ENCODE measurements at places on chromosomes 11 and 22.

GRCh38 chr11:59401262-59401552 lies 25.0 kb downstream of the OR5A2 start:
- DNase-seq: no peak

DNA sequence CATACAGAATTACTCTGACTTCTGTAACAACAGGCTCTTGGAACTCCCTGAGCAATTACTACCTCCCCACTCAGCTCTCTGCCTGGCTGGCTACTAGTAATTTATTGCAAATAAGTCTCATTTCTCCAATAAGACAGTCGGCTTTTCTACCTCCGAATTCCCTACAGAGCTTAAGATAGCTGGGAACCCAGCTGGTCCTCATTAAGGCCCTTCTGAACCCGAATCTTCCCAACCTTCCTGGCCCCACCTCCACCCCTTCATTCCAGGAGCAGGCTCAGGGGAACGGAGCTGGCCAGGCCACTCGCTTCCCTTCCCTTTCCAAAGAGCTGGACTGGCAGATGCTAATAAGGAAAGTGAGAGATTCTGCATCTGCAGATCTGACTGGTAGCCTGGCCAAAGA lies 21.6 kb downstream of the TMPRSS5 start:
- peak; percentile 39 for DNase-seq

GRCh38 chr11:33257160-33257896 lies at the start of gene HIPK3:
Gene HIPK3 (plus strand): TSS chr11:33257381.
- peak; percentile 88 for DNase-seq

DNA sequence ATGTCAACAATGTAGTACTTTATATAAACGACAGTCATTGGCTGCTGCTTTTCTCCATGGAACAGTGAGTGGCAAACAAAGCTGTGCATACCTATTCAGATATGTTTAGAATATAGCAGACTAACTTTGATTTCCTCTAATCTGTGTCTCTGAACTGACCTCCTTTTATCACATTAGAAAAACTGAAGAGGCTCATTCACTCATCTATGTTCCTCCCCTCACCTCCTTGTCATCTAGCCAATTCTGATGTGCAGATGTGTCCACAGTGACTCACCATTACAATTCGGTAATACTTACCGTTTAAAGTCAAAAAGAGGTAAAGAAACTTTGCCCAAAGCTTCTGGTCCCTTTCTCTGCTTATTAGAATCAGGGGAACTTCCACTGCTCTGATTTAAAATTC lies 51.5 kb upstream of the RPS13 start:
- DNase-seq: peak; percentile 27

DNA sequence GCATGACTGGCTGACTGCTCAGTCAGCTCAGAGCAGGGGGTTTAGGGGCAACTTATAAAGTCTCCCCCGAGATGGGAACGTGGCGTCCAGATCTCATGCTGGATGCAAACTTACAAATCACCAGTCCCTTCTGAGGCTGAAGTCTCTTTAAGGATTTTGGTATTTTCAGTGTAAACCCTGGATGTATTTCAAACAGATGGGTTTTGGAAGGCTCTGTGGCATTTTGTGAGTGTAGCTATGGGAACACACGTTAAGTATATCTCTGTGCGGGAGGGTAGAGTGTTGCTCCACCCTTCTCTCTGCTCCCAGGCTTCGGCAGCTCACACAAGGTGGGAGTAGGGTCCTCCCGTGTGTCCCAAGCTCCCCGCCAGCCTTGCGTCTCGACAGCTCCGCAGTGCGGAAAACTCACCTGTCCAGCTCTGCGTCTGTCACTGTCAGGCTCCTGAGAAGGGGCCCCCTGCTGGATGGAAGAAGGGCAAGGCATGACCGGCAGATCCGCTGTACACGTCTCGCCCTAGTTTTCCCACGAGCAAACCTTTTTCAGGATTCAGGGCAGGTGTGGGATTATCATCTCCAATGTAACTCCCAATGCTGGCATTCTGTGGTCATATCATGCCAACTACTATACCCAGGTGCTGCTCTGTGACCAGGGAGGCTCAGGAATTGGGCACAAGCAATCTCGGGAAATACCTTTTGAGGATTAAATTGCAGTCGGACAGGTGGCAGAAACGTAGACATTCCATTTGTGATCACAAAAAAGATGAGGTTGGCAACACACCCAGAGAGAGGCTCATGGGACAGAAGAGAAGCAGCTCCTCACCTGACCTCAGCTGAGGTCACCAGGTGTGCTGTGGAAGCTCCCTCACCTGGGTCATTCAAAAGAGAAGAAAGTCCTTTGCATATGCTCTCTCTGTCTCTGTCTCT lies 313.9 kb upstream of the B3GAT1 start:
- DNase-seq: no peak

GRCh38 chr22:23357053-23357452 lies 176.7 kb downstream of the BCR start:
- DNase-seq: no peak

DNA sequence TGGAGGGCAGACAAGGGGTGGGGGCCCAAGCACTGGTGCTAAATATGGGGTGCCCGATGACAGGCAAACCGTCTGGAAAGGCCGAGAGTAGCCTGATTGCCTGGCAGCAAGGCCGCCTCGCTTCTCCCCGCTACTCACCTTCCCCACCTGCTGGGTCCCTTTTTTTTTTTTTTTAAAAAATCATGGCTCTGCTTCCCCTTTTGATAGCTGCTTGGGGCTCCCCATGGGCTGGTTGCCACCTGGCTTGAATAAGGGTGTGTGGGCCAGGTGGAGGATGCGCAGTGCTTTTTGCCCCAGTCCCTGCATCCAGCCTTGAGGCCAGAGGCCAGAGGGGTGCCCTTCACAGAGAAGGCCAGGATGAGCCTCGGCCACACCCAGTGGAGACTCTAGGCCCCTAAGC lies 112.0 kb downstream of the ST3GAL4 start:
- DNase-seq: no peak

GRCh38 chr22:37212174-37212906 lies at the start of gene SSTR3:
Gene SSTR3 (minus strand): TSS chr22:37212477. CDS start chr22:37207803, 4,674 bp downstream.
- DNase-seq: no peak

DNA sequence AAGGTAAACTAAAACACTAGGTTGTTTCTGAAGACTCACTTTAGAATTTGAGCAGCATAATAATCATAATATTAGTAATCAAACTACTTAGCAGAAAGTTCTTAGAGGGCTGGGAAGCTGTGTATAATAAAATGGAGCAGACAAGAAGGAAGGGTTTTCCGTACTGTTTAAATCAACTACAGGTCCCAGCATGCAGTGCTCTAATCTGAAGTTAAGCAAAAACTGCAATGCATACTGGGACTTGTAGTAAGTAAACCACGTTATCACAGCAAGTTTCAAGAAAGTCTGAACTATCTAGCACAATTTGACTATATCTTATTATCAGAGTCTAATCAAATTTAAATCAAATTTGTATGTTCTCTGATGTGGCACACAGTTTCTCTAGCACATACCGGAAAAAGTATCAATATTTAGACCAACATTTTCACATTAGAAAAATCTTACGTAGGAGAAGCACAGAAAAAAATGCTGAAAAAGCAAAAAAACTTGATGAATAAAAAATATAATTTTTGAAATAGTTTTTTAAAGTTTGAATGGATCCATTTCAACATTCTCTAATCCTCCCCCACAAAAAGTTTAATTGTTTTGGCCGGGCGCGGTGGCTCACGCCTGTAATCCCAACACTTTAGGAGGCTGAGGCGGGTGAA lies 8.2 kb downstream of the PHF21A start:
- DNase-seq: peak; percentile 56

- DNase-seq: no peak
Observed at GRCh38 chr11:35293699-35294098, 125.7 kb downstream of the SLC1A2 start.

DNA sequence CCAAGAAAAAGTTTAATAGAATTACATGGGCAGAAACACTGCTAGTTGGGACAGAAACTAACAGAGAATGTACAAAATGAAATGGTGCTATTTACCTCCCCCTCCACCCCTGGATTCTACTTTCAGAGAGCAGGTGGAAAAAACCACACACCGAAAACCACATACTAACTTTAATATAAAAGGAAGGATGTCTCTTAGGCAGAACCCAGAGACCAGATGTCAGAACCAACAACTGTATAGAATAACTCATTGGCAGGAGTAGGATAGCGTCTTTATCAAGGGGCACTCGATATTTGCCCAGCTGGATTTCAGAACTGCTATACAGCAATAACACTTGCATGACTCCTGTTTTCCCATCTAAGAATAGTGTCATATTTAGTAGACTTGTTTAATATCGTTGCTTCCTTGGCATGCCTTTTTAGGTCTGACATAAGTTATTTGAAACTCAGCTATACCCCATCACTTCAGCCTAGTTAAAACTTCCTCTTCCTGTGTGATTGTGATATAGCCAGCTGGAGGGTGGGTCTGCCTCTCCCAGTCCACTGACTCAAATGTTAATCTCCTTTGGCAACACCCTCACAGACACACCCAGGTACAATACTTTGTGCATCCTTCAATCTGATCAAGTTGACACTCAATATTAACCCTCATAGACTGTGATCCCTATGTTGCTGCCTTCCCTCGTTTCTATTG lies 1.2 kb downstream of the SLC22A25 start:
- no peak for DNase-seq

DNA sequence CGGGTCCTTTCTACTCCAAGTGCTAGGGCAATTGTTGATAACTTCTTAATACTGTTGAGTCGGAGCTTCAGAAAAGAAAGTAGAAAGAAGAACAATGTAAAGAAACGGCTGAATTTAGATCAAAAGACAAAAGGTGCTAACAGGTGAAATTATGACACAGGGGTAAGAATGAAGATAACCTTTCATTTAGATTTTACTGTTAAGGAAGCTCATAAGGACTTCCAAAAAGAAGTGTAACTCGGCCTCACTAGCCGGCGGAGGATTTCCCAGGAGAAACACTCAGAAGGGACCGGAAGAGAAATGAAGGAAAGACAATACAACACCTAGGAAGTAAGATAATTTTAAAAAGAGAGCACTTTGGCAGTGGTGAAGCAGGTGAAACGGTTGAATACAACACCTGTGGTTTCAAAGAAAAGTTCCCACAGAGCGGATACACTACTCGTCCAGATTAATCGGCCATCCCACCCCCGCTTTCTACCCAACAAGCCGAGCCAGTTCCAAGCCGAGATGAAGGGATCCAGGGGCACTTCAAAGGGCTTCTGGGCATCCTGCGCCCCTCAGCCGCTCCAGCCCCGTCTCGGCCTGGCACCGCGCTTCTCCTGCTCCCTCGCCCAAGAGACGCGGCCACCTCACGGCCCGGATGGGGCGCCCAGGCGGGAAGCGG lies 737 bp downstream of the PPP2R1B start:
- DNase-seq: no peak

GRCh38 chr11:123434262-123434661 lies 4.2 kb downstream of the GRAMD1B start:
- DNase-seq: peak; percentile 56

- peak; percentile 69 for DNase-seq
Observed at GRCh38 chr11:119373921-119374631, 7.4 kb downstream of the USP2 start.

GRCh38 chr11:73137262-73137943 lies 4.7 kb downstream of the FCHSD2 start:
- no peak for DNase-seq

- DNase-seq: no peak
Observed at GRCh38 chr11:9386086-9386485, 1.6 kb downstream of the IPO7 start.

DNA sequence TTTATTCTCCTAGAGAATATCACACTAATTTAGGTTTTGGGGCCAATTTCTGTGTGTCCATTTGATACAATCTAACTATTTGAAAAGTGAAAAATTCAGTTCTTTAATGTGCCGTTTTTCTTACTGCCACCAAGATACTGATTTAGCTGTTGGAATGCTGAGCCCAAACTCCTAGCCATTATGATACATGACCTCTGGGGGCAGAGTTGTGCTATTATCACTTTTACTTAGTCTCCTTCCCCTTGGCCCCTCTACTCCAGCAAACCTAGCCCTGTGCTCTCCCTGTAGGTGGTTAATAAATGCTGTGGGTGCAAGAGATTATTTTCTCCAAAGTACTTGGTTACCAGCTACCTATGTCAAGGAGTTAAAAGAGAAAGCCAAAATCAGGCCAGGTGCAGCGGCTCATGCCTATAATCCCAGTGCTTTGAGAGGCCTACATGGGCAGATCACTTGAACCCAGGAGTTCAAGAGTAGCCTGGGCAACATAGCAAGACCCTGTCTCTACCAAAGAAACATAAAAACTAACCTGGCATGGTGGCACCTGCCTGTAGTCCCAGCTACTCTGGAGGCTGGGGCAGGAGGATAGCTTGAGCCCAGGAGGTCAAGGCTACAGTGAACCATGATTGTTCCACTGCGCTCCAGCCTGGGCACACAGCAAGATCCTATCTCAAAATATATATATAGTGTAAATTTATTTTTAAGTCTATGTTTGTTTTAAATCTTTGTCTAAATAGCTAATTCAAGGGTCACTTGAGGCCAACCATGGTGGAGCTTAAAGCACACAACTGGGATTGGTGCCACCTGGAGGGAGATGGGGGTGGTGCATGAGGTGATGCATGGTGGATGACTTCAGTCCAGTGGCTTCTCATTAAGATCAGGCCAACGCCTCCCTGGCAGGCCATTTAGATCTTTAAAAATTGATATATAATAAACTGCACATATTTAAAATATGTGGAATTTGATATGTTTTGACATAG lies 193.2 kb upstream of the PLET1 start:
- DNase-seq: peak; percentile 25

GRCh38 chr11:119108146-119108856 lies 1.2 kb downstream of the C2CD2L start:
- no peak for DNase-seq

DNA sequence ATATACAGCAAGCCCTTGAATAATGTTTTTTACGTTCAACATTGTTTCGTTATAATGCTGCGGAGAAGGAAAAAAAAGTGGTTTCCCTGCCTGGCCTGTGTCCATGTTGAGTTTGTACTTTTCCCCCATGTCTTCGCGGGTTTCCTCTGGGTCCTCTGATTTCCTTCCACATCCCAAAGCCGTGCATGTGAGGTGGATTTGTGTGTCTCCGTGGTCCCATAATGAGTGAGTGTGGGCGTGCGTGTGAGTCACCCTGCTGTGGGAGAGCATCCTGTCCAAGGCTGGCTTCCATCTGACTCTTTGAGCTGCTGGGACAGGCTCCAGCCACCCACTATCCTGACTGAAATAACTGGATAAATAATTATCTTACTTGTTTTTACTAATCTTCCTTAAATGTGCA lies 29.6 kb upstream of the SNX19 start:
- DNase-seq: peak; percentile 77

GRCh38 chr11:93560199-93560932 lies 17.2 kb upstream of the SMCO4 start:
- no peak for DNase-seq

- DNase-seq: no peak
Observed at GRCh38 chr22:47417699-47418098, 655.2 kb downstream of the TBC1D22A start.

DNA sequence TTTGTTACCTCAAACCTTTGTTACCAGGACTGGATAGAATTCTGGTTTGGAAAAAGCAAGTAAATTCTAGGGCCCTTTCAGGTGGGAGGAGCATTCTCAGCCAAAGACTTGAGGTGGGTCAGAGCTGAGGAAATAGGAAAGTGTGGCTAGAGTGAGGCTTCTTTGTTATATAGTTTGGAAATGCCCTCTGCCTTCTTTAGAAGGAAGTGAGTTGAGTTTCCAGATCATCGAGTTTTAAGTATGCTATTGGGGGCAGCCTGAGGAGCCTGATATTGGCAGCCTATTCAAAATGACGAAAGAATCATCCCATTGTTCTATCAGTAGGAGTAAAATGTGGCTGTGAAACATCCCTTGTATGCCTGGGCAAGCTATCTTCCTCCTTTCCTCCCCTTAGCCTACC lies 134.1 kb downstream of the ARHGAP42 start:
- no peak for DNase-seq

GRCh38 chr11:19244621-19245020 lies 3.9 kb upstream of the E2F8 start:
- no peak for DNase-seq

- peak; percentile 98 for DNase-seq
Observed at GRCh38 chr11:86719781-86720463, 47.5 kb upstream of the ME3 start.

Measured in fibroblast of skin of right biceps (primary cell).